ENCODE measurements at places on chromosomes 13 and 19. TPM values are rescaled to one million over a fixed set of nuclear protein-coding genes. Genes with fewer than 3 reads are reported as not detected.
A peak's percentile ranks its signal among the peaks of the same experiment; 100 is the strongest.

DNA sequence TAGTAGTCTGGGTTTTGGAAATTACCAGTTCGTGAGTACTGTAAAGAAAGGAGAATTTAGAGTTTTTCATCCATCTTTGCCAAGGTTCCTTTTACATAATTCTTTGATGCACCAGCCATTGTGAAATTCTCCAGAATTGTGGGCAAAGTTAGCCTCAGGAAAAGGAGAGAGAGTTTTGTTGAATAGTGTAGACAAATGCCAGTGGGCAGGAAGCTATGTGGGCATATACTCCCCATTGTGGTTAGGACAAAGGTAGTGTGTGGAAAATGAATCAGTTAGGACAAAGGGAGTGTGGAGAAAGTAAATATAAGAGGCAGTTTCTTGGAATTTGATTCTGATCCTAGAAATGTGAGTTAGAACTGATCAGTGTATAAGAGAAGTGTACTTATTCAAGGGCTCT is 67.9 kb downstream of the PCCA start:
- no peak overlapping the region for H3K4me3 ChIP-seq
- H3K4me1 ChIP-seq: no peaks in the 10 kb centered on the region
- H3K36me3 ChIP-seq: peaks cover 4% of the 10 kb centered on the region
- no peaks in the 10 kb centered on the region for H3K27me3 ChIP-seq

DNA sequence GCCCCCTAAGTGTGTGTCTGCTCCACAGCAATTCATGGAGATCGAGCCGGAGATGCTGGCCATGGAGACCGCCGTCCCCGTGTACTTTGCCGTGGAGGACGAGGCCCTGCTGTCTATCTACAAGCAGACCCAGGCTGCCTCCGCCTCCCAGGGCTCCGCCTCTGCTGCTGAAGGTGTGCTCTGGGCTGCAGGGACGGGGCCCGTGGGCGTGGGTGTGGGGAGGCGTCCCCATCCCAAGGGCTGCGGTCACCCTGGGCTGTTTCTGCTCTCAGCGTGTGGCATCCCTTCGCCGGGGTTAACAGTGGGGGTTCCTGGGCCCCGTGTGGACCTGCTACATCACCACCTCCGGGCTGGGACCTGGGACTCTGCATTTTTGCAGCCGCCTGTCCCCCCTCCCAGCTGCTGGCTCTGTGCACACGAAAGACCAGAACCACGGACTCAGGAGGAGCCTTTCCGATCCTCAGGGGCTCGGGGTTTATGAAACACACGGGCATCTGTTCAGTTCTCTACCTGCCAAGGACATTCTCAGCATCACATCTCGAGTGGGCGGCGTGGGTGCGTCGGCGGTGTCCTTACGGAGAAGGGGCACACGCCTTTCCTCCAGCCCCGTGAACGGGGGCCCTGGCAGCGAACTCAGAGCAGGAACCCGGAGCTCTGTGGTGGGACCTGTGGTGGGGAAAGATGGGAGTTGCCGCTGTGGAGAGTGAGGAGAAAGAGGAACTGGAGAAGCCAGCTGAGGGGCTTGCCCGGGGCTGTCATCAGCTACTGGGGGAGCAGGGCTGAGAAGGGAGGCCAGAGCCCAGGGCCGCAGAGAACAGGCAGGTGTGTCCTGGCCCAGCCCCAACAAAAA is 7.8 kb downstream of the NCLN start:
- H3K27me3 ChIP-seq: no peaks in the 10 kb centered on the region
- no peak for DNase-seq
- no peaks in the 10 kb centered on the region for H3K4me1 ChIP-seq
- no peaks in the 10 kb centered on the region for H3K36me3 ChIP-seq

DNA sequence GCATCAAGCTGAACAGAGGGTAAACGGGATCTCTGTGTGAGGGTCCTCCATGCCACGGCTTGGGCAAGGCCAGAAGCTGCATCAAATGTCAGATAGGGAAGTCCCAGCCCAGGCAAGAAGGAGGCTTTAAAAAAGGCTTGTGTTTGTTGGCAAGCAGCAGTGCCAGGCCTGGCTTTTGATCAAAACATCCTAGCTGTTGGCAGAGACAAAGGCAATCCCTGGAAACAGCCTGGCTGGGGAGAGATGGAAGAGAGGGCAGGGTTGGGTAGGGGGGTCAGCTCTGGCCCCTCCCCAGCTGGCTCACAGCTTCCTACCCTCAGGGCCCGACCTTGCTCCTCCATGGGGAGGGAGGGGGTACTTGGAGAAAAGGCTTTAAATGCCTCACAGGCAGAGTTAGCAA is 61.8 kb upstream of the KCTD15 start:
- no peaks in the 10 kb centered on the region for H3K36me3 ChIP-seq
- no peak overlapping the region for H3K27ac ChIP-seq
- H3K4me3 ChIP-seq: no peak overlapping the region
- no peak for DNase-seq
- no peaks in the 10 kb centered on the region for H3K4me1 ChIP-seq
- H3K27me3 ChIP-seq: no peaks in the 10 kb centered on the region

DNA sequence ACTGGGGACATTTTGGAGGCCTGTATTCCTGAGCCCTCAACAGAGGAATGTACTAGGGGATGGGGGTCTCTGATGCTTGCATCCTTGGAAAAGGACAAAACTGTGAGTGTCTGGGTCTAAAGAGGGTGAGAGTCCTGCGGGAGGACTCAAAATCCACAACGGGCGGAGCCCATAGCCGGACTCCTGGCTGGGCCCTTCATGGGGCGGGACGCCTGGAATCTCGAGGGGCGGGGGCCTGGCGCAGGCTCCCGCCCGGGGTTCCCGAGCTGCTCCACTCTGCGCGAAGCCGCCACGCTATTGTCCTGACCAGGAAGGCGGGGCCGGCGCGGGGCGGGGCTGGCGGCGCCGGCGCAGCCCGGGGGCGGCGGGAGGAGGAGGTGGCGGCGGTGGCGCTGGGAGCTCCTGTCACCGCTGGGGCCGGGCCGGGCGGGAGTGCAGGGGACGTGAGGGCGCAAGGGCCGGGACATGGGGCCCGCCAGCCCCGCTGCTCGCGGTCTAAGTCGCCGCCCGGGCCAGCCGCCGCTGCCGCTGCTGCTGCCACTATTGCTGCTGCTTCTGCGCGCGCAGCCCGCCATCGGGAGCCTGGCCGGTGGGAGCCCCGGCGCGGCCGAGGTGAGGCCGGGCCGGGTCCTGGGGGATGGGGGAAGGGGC is at the start of gene APLP1:
Gene APLP1 (plus strand): TSS at position 403 of the 651 bp plus-strand sequence. CDS start 63 bp downstream, at position 466.
- peak within 1 kb of the TSS; percentile 34 for H3K4me3 ChIP-seq
- peak; percentile 57 for DNase-seq
- no peaks in the 10 kb centered on the region for H3K36me3 ChIP-seq
- peaks cover 3% of the 10 kb centered on the region for H3K27me3 ChIP-seq
- H3K4me1 ChIP-seq: peaks cover 13% of the 10 kb centered on the region

ZNF560 gene
- total RNA-seq: not detected

DPF1 gene
- not detected for total RNA-seq

CADM4 gene
- 2.1 TPM for total RNA-seq

C19orf85 gene
- total RNA-seq: not detected
